Regular cardiac myocyte (primary cell): ENCODE measurements at places on chromosomes 2 and 18. TPM values are rescaled to one million over a fixed set of nuclear protein-coding genes. Genes with fewer than 3 reads are reported as not detected.

Gene ALPI
- total RNA-seq: not detected in 2 replicates

Gene OXER1
- not detected in 2 replicates for total RNA-seq

Gene LRRC30
- total RNA-seq: not detected in 2 replicates

Gene NAGK
- total RNA-seq: 44.0 and 167 TPM in 2 replicates

Gene BMP10
- not detected in 2 replicates for total RNA-seq

Gene PLGLB2
- total RNA-seq: 0.38 and 2.3 TPM in 2 replicates

Gene MOGAT1
- total RNA-seq: not detected in 2 replicates

Gene NXPH2
- 0.28 TPM in 1 of 2 replicates, not detected in the other for total RNA-seq

Gene C18orf54
- 3.1 and 9.8 TPM in 2 replicates for total RNA-seq

Gene EVA1A
- 67.1 and 80.3 TPM in 2 replicates for total RNA-seq

Gene CHST9
- total RNA-seq: under 0.01 TPM in 2 replicates
